D721Med (cell line): ENCODE measurements at places on chromosomes 1 and 21.

DNA sequence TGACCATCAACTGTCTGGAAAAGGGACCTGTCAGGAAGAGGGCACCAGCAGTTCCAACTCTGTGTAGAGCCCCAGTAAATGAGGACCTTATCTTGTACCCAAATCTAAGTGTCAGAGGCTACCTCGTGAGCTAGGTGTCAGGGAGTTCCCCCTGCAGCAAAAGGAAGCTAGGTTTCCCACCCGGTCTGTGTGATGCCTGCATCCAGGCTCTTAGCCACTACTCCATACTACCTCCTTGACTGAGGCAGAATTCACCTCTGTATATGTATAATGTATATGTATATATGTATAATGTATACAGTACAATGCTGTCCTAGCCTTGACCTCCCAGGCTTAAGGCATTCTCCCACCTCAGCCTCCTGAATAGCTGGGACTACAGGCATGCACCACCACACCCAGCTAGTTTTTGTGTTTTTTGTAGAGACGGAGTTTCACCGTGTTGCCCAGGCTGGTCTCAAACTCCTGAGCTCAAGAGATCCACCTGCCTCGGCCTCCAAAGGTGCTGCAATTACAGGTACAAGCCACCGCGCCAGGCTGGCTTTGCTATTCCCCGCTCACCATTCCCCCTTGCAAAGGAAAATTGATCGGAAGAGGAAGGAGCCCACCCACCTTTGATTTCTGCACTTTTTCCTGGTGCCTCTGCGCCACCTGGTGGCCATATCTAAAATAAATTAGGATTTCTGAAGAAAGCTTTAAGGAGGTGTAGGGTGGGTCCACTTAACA lies 15.7 kb upstream of the LUZP1 start:
- no peak for DNase-seq

DNA sequence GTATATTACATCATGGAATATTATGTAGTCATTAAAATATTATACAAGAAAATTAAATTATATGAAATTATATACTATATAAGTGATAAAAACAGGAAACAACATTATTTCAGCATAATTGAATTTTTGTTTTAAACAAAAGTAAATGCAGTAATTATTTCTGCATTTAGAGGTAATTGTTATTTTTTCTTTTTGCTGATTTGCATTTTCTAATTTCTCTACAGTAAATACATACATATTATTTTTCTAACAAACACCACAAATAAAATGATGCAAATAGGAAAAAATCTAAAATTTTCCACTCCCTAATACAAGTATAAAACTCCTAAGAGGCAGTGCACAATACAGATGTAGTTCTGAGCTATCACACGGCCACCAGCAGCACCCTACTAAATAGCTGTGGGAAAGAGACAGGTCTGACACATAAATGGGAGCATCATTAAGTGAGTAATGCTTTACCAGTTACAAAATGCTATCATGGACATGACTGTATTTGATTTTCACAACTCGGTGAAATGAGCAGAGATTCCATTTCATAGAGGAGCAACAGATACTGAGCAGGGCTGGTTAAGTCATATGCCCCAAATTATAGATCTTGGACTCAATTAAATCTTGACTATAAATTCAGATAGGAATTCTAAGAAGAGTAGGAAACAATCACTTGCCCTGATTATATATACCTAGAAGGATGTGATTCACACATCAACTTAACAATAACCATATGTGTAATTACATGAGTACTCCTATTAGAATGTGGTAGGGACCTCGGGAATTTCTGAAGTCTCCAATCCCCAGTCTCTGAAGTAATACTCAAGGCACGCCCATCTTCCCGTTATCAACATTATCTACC lies 49.0 kb downstream of the NRIP1 start:
- no peak for DNase-seq

DNA sequence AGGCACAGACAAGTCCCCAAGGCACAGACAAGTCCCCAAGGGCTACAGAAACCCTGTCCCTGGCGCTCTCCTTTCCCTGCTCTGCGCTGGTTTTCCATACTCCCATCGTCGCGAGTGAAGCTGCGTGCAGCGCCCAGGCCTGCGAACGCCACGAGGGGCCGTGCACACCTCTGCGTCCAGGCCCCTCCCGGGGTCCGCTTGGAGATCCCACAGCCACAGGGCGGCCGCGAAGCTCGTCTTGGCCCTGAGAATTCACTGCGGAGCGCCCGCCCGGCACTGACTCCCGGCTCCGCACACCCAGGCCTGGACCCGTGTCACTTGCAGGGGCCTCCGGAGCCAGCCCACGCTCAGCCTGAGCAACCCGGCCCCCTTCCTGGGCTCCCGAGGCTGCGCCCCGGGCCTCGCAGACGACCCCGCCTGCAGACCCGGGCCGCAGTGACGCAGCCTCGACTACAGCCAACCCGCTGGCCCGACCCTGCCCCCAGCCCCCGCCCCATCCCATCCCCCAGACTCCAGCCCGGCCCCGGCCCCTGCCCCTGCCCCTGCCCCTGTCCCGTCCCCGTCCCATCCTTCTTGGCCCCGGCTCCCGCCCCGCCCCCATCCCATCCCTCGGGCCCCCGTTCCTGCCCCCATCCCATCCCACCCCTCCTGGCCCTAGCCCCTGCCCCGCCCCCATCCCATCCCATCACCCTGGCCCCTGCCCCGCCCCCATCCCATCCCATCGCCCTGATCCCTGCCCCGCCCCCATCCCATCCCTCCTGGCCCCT lies 841 bp downstream of the POFUT2 start:
- DNase-seq, result no peak

- DNase-seq, result no peak
These were observed 1.7 kb downstream of the ASPM start for GRCh38 chr1:197144570-197145325.

- DNase-seq, result no peak
These were observed 848 bp upstream of the PYHIN1 start for GRCh38 chr1:158930504-158930903.

GRCh38 chr1:65231718-65232330 lies 77.5 kb upstream of the DNAJC6 start:
- DNase-seq, result no peak

DNA sequence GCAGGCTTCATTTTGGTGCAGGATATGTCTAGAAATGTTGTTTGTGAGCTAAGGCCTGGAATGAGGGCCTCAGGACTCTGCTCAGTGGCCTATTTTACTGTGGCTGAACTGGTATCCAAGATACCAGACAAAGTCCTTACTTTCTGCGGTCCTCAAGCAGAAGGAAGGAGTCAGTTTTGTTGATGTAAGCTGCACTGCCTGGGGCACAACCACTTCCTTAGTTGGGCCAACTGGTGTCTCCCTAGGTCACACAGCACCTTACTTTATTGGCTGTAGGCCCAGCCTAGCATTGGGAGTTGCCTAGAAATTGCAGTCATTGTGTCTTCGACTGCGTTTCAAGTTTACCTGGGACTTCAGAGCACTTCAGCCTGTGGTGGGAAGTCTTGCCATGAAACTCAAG lies 1322.7 kb downstream of the AMY1C start:
- DNase-seq, result no peak

GRCh38 chr1:40743860-40744259 lies 39.7 kb upstream of the KCNQ4 start:
- DNase-seq, result no peak
